ENCODE measurements at places on chromosomes 6 and 20. TPM values are rescaled to one million over a fixed set of nuclear protein-coding genes. Genes with fewer than 3 reads are reported as not detected.

GRCh38 chr6:27565839-27566779, 93.2 kb upstream of the ZNF184 start:
- peak overlapping the region; percentile 95 for H3K4me3 ChIP-seq
- no peaks in the 10 kb centered on the region for H3K27me3 ChIP-seq
- H3K4me1 ChIP-seq: no peaks in the 10 kb centered on the region
- no peaks in the 10 kb centered on the region for H3K36me3 ChIP-seq
- DNase-seq: peak; percentile 65
- no peak overlapping the region for H3K27ac ChIP-seq

- H3K4me3 ChIP-seq: no peak overlapping the region
- no peak overlapping the region for H3K27ac ChIP-seq
Measured at GRCh38 chr6:88290411-88290810, 124.3 kb upstream of the CNR1 start.

GRCh38 chr6:142322066-142322465, 20.3 kb downstream of the ADGRG6 start:
- no peak overlapping the region for H3K27ac ChIP-seq
- H3K4me3 ChIP-seq: no peak overlapping the region
- DNase-seq: no peak
- no peaks in the 10 kb centered on the region for H3K4me1 ChIP-seq

GRCh38 chr6:64160486-64160885, 524.9 kb downstream of the PHF3 start:
- no peak overlapping the region for H3K27ac ChIP-seq
- H3K27me3 ChIP-seq: no peaks in the 10 kb centered on the region
- H3K4me1 ChIP-seq: no peaks in the 10 kb centered on the region
- DNase-seq: no peak

DNA sequence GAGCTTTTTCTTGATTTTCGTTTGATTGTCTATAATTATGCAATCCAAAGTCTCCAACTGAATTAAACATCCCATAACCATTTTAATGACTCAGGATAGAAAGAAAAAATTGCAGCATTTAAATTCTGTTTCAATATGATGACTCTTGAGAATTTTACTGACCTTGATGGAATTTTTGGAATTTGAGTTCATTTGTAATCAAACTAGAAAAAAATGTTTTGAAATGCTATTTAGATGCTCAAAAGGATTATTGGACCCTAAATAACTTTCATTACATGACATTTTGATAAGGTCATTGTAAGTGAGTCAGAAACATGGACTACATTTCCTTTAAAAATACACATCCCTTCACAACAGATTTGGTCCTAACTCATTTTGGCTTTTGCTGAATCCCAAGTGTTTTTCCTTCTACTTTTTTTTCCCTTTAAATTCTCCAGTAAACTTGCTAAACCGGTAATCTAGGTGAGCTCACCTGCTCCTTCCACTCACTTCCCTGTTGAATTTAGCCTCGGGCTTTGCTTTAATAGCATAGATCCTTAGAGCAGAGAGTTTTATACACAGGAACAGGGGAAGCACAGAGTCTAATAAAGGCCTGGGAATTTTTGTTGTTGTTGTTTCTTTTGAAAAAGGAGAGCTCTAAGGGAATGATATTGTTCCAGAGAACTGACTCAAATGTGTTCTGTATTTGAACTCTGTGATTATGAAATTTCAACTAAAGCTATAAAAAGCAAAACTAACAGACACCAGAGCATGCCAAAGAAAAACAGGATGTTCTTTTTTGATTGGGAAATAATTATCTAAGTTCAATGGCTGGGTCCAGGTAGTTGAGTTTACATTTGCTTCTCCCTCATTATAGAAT, 1088.2 kb upstream of the CITED2 start:
- H3K4me1 ChIP-seq: no peaks in the 10 kb centered on the region
- no peak overlapping the region for H3K27ac ChIP-seq
- peaks cover 17% of the 10 kb centered on the region for H3K36me3 ChIP-seq
- no peaks in the 10 kb centered on the region for H3K27me3 ChIP-seq
- DNase-seq: no peak

GRCh38 chr6:47483853-47484546, 6.4 kb downstream of the CD2AP start:
- no peak for DNase-seq
- no peak overlapping the region for H3K4me3 ChIP-seq
- H3K36me3 ChIP-seq: 0 out of 2 replicates have a peak, but pooled peaks cover 1% of the 10 kb centered on the region
- H3K4me1 ChIP-seq: no peaks in the 10 kb centered on the region
- no peak overlapping the region for H3K27ac ChIP-seq

DNA sequence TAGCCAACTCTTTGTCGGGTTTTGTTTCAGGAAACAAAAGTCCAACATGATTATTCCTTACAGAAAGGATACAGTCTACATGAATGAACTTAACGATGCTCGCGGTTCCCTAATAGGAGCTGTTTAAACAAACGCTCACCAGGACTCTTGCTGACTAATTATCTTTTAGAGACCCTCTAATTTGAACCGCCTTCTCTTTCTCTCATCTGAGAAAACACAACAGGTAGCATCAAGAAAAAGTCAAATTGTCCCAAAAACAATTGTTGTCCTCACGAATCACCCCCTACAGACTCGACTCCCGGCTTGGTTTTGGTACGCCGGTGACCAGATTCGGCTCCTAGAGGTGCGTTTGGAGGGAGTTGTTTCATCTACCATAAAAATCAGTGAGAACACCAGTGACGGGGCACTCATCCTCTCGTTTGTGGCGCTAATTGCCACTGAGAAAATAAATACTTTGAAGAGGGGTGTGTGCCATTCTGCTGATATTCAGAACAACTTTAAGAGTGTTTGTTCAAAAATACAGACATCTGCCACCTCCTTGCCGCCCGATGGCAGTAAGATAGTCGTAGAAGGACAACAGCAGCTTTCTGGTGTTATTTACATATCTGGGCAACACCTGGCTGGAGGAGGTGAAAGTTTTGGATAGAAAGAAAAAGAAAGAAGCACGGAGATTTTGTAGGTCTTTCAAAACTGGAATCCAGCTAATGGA, 1.1 kb upstream of the SIM1 start:
- DNase-seq: no peak
- H3K4me1 ChIP-seq: peaks cover 5% of the 10 kb centered on the region
- H3K4me3 ChIP-seq: no peak overlapping the region
- H3K36me3 ChIP-seq: no peaks in the 10 kb centered on the region
- peaks cover 94% of the 10 kb centered on the region for H3K27me3 ChIP-seq
- no peak overlapping the region for H3K27ac ChIP-seq

- H3K36me3 ChIP-seq: no peaks in the 10 kb centered on the region
- DNase-seq: no peak
- H3K27ac ChIP-seq: no peak overlapping the region
- H3K4me3 ChIP-seq: no peak overlapping the region
Measured at GRCh38 chr6:43861212-43861894, 91.3 kb downstream of the VEGFA start.

- H3K27me3 ChIP-seq: no peaks in the 10 kb centered on the region
- H3K27ac ChIP-seq: no peak overlapping the region
- H3K36me3 ChIP-seq: peaks cover 14% of the 10 kb centered on the region
- peaks cover 5% of the 10 kb centered on the region for H3K4me1 ChIP-seq
Measured at GRCh38 chr20:58457083-58457695, 58.0 kb downstream of the APCDD1L start.

- no peak overlapping the region for H3K27ac ChIP-seq
- no peaks in the 10 kb centered on the region for H3K4me1 ChIP-seq
- H3K36me3 ChIP-seq: peaks cover 7% of the 10 kb centered on the region
- no peaks in the 10 kb centered on the region for H3K27me3 ChIP-seq
- DNase-seq: no peak
Measured at GRCh38 chr20:60704147-60704546, 547.9 kb upstream of the CDH4 start.

DNA sequence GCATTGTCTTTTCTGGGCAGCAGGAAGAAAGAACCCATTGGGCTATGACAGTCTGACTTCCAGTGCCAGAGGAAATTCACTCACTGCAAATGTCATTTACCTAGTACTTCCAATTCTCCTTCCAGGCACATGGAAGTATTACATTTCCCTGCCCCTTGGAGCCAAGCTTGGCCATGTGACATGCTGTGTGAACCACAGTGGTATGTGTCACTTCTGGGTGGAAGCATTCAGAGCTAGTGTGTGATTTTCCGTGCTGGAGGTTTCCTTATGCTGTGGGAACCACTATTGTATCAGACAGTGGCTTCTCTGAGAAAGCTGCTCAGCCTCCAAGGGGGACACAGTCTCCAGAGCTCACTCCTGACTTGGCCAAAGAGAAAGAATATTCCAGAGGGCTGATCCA, 387.6 kb downstream of the CDC5L start:
- no peak overlapping the region for H3K27ac ChIP-seq
- no peak overlapping the region for H3K4me3 ChIP-seq
- DNase-seq: no peak

- no peaks in the 10 kb centered on the region for H3K27me3 ChIP-seq
- no peaks in the 10 kb centered on the region for H3K36me3 ChIP-seq
- DNase-seq: peak; percentile 71
- H3K4me1 ChIP-seq: peaks cover 6% of the 10 kb centered on the region
- no peak overlapping the region for H3K27ac ChIP-seq
Measured at GRCh38 chr6:142845624-142846458, 99.1 kb downstream of the HIVEP2 start.

- no peaks in the 10 kb centered on the region for H3K27me3 ChIP-seq
- peak; percentile 68 for DNase-seq
- no peak overlapping the region for H3K4me3 ChIP-seq
- peaks cover 3% of the 10 kb centered on the region for H3K36me3 ChIP-seq
- peaks cover 2% of the 10 kb centered on the region for H3K4me1 ChIP-seq
Measured at GRCh38 chr6:155523821-155524651, 68.4 kb upstream of the NOX3 start.

GRCh38 chr6:45327956-45328522, at the start of gene RUNX2:
Gene RUNX2 (plus strand): TSS chr6:45328330. CDS start chr6:45328727, 397 bp downstream.
- H3K27ac ChIP-seq: no peak within 1 kb of the TSS
- no peaks in the 10 kb centered on the region for H3K36me3 ChIP-seq
- no peaks in the 10 kb centered on the region for H3K4me1 ChIP-seq
- no peaks in the 10 kb centered on the region for H3K27me3 ChIP-seq
- peak; percentile 29 for DNase-seq

DNA sequence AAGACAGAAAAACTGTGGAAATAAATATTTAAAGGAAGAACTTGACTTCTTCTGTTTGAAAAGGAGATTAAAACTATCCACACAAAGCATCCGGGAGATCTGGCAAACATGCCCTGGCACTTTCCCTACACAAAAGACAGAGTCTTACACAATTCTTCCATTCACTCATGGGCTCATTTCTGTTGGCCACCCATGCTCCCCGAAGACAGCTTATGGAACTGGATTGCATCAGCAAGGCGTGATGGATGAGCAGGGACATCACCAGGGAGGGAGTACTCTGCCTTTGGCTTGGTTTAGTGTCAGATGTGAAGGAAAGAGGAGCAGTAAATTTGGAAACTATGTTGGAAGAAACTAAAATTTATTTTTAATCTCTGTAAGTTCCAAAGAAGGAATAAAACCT, 379.3 kb downstream of the CD109 start:
- DNase-seq: no peak
- no peak overlapping the region for H3K4me3 ChIP-seq
- no peaks in the 10 kb centered on the region for H3K27me3 ChIP-seq

DNA sequence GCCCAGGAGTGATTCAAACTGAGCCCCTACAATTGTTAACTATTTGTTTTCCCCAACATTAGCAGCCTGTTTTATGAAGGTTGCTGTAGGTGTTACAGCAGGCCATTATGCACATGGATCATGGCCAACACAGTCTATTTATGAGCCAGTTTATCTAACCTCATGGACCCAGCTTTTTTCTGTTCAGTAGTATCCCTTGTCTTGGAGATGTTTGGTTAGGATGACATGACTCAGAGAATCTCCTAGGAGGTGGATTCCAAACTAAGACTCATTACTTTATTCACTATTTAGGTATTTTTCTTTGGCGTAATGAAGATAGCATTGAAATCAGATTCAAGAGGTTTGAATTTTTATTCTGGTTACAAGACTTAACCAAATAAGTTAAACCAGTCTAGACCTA, 62.8 kb upstream of the TFB1M start:
- H3K27ac ChIP-seq: no peak overlapping the region
- no peaks in the 10 kb centered on the region for H3K36me3 ChIP-seq
- H3K4me3 ChIP-seq: no peak overlapping the region
- DNase-seq: no peak
- H3K4me1 ChIP-seq: no peaks in the 10 kb centered on the region
- no peaks in the 10 kb centered on the region for H3K27me3 ChIP-seq

GRCh38 chr6:7650878-7651277, 60.9 kb downstream of the SNRNP48 start:
- no peak overlapping the region for H3K27ac ChIP-seq
- no peak for DNase-seq
- H3K4me3 ChIP-seq: no peak overlapping the region

SIM1 gene
- total RNA-seq: not detected

RIPPLY2 gene
- 0.90 TPM for total RNA-seq

RING1 gene
- 29.8 TPM for total RNA-seq

MOG gene
- 0.55 TPM for total RNA-seq

AAR2 gene
- total RNA-seq: 37.8 TPM
